Immature natural killer cell (primary cell): ENCODE measurements at places on chromosomes 7 and 10. TPM values are rescaled to one million over a fixed set of nuclear protein-coding genes. Genes with fewer than 3 reads are reported as not detected.

- DNase-seq: no peak
Observed at GRCh38 chr7:133796782-133797745, 330.1 kb upstream of the LRGUK start.

GRCh38 chr10:75894761-75895160 lies 463.3 kb downstream of the LRMDA start:
- no peak for DNase-seq

DNA sequence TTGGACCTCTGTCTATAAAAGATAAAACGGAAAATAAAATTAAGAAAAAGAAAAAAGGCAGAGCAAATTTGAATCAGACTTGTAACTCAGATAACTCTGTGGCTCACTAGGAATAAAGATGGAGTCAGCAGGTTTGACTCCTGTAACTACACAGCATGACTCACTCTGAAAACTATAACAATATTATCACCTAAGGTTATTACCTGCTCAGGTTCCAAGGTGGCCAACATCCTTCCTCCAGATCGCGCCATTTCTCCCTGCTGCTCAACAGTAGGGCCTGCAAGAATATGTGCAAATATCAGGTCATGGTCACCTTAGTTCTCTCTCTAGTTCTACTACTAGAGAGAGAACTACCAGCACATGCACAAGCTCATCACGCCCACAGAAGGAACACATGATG lies 30.0 kb downstream of the ALDH18A1 start:
- DNase-seq: no peak

DNA sequence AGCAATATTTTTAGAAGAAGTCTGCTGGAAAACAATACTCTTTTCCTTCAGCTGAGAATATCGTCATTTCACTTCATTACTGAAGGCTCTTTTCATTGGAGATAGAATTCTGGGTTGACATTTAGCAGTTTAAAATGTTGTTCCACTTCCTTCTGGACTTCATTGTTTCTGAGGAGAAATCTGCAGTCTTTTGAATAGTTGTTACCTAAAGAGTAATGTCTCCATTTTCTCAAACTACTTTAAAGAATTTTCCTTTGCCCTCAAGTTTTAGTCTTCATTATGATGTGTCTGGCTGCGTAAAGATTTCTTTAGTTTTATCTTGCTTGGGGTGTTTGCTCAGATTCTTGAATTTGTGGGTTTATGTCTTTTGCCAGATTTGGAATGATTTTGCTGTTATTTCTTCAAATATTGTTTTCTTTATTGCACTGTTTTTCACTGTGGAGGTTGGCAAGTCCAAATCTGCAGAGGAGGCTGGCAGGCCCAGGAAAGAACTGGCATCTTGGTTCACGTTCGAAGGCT lies 136.3 kb downstream of the DNAJB6 start:
- DNase-seq: no peak

DNA sequence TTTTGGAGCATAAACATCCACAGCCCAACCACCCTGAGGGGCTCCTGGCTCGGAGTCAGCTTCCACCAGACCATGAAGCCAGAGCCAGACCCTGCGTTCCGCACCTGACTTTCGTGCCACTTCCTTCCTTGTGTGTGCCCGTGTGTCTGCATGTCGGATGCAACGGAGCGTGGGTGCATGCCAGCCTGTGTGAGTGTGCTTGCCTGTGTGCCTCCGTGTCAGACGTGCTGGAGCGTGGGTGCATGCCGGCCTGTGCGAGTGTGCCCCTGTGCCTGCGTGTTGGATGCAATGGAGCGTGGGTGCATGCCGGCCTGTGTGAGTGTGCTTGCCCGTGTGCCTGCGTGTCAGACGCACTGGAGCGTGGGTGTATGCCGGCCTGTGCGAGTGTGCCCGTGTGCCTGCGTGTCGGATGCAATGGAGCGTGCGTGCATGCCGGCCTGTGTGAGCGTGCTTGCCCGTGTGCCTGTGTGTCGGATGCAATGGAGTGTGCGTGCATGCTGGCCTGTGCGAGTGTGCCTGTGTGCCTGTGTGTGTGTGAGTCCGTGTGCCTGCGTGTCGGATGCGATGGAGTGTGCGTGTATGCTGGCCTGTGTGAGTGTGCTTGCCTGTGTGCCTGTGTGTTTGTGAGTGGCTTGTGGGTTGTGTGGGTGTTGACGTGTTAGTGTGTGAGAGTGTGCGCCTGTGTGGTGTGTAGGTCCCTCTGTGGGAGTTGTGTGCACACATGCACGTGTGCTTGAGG lies 28.1 kb upstream of the KNDC1 start:
- DNase-seq: no peak

DNA sequence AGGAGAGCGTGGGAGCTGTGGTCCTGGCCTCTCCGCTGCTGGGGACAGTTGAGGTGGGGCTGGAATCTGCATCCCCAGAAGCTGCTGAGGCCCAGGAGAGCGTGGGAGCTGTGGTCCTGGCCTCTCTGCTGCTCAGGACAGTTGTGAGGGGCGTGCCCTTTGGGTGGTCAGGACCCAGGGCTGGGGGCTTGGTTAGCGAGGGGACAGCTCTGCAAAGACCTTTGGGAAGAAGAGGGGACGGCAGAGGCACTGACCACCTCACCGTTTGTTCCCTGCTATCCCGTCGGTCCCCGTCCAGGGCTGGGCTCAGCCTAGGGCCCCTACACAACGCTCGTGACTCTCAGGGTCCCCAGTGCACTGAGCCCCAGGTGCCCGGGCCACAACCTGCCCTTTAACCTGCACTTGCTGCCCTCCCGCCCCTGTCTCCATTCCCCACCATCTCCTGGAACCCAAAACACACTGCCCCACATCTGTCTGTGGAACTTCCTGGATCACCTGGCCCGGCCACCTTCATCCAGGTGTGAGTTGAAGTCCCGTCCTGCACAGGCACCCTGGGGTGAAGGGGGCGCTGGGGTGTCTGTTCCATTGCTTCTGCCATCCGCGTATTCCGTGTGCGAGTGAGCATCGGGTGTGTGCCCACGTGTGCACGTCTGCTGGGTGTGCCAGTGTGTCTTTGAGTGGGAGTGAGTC lies 14.1 kb downstream of the FOXL3 start:
- DNase-seq: no peak

The ADCY1 gene
- polyA plus RNA-seq: not detected

DNA sequence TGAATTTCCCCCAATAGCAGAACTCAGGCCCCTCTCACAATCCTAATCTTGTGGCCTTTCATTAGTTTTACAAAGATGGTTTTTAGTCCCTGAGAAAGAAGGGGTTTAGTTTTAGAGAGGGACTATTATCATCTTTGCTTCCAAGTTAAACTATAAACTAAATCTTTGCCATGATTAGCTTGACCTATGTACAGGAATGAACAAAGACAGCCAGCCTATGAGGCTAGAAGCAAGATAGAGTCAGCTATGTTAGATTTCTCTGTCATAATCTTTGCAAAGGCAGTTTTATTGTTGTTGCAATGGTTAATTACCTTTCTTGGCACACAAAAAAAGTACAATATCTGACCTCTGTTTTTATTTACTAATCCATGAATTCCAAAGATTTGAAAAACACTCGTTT lies 19.1 kb downstream of the RNF133 start:
- no peak for DNase-seq

- DNase-seq: no peak
Observed at GRCh38 chr10:73899423-73899822, 11.5 kb upstream of the PLAU start.

The CALCR gene
- not detected for polyA plus RNA-seq

DNA sequence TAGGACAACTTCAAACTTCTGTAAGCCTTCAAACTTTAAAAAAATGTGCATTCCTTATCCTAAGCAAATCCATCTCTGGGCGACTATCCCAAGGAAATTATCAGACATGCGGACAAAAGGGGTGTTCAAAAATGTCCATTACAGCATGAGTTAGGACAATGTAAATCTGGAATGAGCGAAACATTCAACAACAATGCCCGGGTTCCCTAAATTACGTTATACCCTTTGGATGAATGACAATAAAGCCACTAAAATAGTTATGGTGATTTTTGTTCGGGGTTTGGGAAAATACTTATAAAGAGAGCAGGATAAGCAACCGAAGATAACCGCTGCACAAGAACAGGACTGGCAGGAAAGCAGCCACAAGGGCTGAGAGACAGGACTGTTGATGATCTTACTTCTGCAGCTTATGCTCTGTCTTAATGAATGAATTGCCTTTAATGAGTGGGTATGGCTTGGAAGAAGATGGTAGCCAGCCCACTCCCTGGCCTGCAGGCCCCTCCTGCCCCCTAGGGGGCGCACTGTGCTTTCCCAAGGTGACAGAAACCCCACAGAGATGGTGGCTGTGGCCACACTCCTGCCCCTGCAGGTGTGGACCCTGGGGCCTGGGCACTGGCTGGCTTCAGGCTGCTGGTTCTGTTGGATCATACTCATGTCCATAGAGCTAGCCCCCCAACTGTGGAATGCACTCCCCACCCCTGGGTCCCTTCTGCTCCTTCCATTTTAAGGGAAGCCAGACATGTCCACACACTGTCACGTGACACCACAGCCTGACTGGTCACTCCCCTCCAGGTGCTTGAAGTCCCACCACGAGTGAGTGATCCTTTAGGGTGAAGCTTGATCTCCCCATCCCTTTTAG lies 45.0 kb downstream of the ZCCHC24 start:
- peak; percentile 43 for DNase-seq

DNA sequence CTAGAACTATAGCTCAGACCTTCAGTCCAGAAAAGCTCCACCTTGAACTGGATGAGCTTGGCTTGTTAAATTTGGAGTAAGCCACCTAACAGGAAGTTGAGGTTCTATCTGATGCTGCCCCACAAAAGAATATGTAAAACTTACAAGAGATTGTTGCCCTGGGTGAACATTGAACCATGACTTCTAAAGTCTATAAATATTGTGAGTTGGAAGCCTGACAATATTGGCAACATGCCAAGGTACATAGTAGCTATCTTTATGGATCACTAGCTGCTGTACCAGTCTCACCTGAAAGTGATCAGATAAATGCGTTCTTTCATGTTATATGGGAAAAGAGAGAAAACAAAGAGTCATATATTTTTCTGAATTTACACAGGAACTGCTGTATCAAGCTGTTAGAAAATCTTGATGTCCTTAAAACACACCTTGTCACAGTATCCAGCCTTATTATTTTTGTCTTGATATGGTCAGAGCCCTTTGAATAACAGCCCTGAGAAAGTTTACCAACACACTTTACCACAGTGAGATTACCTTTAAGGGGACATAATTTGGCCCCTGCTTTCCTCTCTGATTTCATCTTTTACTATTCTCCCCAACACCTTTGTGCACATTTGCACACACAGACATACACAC lies 92.0 kb downstream of the LSMEM1 start:
- DNase-seq: no peak

- DNase-seq: no peak
Observed at GRCh38 chr7:129401228-129401966, 32.8 kb upstream of the STRIP2 start.

The RAB18 gene
- polyA plus RNA-seq: 109 TPM

DNA sequence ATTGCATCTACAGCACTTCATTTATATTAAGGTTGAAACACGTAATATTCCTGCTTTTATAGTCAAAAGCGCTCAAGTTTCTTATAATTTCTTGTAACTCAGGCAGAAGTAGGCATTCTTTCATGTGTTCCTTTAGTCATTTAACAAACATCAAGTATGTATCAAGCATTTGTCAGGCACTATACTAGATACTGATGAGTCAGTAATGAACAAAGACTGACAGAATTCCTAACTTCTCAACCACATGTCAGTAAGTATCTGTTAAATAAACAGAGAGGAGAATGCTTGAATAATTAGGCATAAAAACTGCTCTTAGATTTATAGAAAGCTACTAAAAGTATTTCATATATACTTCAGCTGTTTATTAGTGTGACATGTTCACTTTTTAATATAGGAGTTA lies 9.9 kb downstream of the CRPPA start:
- DNase-seq: no peak

DNA sequence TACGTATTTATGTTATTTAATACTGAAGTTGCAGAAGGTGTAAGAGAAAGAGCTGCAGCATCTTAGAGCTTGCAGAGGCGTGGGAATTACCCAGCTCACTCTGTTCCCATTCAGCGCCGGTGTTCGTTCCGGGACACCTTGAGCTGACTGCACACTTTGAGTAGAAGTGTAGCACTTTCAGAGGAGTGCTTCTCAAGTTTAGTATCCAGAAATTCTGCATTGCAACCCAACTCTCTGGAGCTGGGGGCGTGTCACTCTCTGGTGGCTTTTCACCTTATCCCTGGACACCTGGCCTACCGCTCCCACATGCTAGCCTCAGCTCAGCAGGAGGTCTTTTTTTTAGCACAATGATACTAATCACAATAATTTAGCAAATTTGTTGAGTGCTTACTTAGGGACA lies 66.4 kb upstream of the SHH start:
- no peak for DNase-seq

DNA sequence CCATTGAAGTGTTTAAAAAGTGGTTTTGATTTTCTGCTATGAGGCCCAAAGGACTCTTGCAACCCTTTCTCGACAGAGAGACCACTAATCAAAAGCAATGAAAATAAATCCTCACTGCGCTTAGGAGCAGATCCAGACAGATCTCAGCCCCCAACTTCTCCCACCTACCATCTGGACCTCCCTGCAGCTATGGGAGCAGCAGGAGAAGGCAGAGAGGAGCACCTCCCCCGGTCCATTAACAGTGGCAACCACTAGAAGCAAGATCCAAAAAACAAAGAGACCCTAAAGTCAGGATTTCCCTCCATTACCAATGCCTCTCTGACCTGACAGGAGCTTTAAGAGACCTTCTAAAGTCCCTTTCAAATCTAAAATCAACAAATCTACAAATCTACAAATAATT lies 99.0 kb upstream of the LSM8 start:
- no peak for DNase-seq

The INMT gene
- polyA plus RNA-seq: not detected

The TET1 gene
- 1.5 TPM for polyA plus RNA-seq

The CYP2C18 gene
- not detected for polyA plus RNA-seq

- DNase-seq: no peak
Observed at GRCh38 chr7:130096243-130096827, 26.0 kb downstream of the KLHDC10 start.

DNA sequence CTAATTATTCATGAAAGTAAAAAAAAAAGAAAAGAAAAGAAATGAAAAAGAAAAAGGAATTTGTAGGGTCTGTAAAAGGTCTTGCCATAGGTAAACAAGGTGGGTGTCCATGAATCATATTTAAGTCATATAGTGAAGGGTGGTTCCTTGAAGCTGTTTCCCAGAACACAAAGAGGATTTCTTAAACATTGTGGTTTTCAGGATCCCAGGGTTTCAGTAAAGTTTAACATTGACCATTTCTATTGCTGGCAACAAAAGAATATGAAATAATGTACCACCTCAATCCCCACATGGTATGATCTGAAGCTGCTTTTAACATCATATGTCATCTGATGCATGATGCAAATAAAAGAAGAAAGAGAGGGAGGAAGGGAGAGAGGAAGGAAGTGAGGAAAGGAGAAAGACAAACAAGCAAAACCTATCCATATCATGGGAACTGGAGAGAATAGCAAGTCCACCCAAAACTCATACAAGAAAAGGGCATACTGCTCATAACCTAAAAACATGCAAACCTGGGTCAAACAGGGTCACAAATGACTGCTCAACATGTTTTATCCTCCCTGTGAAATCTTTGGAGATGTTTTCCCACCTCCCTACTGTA lies 663.5 kb downstream of the SORCS1 start:
- no peak for DNase-seq

- no peak for DNase-seq
Observed at GRCh38 chr7:36064676-36065075, 88.4 kb upstream of the EEPD1 start.

The UCMA gene
- not detected for polyA plus RNA-seq
